ENCODE measurements at places on chromosomes 2 and 18.

GRCh38 chr18:79776674-79777073 lies 21.1 kb upstream of the KCNG2 start:
- no peak for DNase-seq

DNA sequence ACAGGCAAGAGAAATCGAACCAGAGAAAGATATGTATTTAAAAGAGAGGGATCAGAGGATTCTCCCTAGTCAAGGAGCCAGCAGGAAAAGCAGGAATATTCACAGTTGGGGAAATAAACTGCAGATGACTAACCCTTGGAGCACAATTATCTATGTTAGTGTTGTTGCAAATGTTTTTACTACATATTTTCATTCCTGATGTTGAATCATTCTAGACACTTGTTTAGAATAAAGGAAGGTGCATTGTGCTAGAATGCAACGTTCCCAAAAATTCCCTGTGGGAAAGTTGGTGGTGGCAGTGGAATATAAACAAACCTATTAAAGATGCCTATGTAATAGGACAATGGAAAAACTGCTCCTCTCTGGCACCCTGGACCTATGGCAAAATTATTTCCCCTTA lies 63.3 kb downstream of the DTNA start:
- DNase-seq, result no peak

GRCh38 chr2:37802899-37803379 lies 122.1 kb upstream of the RMDN2 start:
- no peak for DNase-seq

DNA sequence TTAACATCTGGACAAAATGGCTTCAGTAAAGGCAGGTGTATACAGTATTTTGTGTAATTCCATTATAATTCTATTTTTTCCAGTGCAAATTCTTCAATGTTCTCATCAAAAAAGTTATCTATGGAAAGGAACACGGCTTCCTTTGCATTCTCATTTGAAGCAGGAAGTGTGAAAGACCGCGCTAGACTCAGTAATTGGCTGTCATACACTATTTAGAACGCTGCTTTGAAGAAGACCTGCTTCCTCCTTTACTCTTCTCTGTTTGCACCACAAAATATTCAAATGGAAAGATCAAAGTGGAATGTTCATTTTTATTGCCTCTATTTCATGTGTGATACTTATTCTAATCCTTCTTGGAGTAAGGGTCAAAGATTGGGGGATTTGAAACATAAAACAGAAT lies 883.7 kb downstream of the TSN start:
- DNase-seq, result no peak

GRCh38 chr2:172293952-172294351 lies 133.4 kb upstream of the ITGA6 start:
- no peak for DNase-seq

DNA sequence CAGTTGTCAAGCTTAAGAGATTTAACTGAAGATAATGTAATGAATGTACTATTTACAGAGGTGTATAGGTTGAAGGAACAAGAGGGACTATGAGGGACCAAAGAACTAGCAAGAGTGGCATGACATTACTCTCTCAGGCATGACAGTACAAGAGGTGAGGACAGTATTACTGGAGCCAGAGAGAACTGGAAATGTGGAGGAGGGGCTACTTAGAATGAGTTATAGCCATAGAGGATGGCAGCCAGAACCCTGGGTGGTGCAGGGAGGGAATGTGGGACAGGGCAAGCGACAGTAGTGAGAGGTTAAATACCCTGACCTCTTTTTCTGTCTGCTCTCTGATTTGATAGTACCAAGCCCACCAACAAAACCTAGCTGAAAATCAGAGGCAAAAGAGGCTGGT lies 122.6 kb upstream of the UGP2 start:
- DNase-seq, result no peak

GRCh38 chr2:195569255-195569654 lies 87.8 kb upstream of the SLC39A10 start:
- no peak for DNase-seq

GRCh38 chr18:23540867-23541266 lies 37.6 kb downstream of the RMC1 start:
- no peak for DNase-seq

GRCh38 chr2:17604050-17604449 lies 63.6 kb downstream of the VSNL1 start:
- DNase-seq, result no peak

DNA sequence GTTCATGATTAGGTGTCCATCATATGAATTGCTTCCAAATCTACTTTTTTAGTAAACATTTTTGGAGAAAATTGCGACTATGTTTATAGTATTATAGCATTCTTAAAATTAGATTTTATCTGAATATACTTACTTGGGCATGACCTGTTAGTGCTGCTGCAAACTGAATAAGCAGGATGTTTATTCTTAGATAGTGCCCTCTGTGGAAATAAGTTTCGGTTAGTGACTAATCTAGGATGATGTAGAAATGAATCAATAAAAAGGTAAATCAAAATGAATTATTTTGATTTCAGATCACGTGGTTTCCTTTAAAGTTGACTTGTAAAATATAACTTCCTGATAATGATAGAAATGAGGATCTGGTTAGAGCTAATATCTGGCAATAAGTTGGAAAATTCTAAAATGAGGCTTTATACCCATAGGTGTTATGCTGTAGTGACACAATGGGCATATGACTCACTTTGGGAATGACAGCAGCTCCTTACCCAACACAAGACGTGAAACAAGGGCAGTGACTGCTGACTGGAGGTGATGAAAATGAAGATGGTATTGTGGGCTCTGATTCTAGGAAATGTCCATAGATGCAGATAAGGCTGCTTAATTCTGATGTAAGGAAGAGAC lies 165.8 kb upstream of the TCF4 start:
- DNase-seq, result no peak

- DNase-seq, result no peak
Observed at GRCh38 chr2:118197011-118197675, 108.9 kb downstream of the INSIG2 start.

GRCh38 chr2:149931486-149931885 lies 343.9 kb upstream of the MMADHC start:
- no peak for DNase-seq

GRCh38 chr18:47928466-47928865 lies 2.0 kb downstream of the SMAD2 start:
- DNase-seq, result no peak

DNA sequence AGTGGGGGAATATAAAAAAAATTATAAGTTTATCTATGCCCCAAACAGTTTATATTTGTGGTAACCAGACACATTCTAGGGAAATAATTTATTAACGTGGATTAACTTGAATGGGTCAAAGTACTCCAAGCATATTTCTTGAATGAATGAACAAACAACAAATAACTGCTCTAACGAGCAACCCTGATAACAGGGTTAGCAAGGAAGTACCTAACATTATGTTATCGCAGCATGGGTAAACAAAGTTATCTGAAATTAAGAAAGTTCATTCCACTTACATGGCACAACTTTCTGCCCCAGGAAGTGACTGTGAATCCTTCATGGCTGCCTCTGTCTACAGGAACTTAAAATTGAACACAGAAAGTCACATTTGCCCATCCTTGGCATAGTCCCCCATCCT lies 812.9 kb upstream of the ACVR2A start:
- DNase-seq, result no peak

DNA sequence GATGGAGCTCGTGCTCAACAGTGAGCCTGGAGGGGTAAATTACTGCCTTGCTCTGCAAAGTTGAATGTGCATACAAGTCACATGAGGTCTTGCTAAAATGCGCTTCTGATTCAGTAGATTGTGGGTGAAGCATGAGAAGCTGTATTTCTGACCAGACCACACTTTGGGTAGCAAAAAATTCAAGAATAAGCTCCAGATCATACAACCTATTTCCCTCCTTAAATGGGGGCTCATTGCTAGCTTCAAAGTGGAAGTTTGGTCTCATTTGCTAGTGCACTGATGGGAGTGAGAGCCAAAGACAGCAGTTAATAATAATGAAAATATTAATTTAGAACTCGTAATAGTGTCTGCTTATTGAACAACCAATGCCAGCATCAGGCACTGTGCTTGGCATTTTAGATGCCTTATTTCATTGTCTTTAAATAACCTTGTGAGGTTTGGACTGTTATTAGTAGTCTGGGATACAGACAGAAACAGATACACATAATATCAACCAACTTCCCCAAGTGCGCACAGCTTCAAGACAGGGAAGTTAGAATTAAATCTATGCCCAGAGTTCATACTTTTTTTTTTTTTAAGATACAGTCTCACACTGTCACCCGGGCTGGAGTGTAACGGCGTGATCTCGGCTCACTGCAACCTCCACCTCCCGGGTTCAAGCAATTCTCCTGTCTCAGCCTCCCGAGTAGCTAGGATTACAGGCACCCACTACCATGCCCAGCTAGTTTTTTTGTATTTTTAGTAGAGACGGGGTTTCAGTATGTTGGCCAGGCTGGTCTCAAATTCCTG lies 18.0 kb downstream of the APOB start:
- no peak for DNase-seq

DNA sequence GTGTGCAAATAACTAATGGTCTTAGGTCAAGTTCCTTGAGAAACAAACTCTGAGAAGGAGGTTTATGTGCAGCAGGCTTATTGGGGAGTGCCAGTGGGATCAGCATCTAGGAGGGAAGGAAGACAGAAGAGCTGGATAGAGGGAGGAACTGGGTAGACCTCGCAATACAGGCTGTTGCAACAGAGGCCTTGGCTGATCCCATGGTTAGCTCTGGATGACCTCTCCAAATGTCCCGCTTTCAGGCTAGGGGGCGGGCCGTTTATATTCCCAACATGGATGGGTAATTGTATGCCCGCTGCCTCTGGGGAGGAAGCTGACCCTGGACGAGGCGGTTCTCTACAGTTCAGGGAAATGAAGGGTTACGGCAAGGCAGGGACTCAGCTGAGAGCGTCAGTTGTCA lies 14.7 kb upstream of the CAPN13 start:
- no peak for DNase-seq

GRCh38 chr18:58537272-58538038 lies 91.4 kb downstream of the ALPK2 start:
- DNase-seq, result no peak

- no peak for DNase-seq
Observed at GRCh38 chr2:10764096-10764785, 42.8 kb downstream of the ATP6V1C2 start.

- no peak for DNase-seq
Observed at GRCh38 chr2:2640371-2640770, 309.3 kb upstream of the MYT1L start.

DNA sequence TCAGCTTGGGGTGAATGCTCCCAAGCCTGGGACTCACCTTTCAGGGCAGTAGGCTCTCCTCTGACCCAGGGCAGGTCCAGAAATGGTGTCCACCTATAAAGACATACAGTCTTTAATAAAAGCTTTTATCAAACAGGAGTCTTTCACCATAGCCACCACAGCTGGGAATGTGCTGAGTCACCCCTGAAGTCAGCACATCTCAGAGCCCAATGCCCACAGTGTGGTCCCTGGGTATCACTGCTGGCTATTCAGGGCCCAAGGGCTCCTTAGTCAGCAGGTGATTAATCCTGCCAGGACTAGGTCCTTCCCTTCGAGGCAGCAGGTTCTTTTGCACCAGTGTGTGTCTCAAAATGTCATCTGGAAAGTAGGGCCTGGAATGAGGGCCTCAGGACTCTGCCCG lies 181.9 kb downstream of the MEMO1 start:
- DNase-seq, result no peak

DNA sequence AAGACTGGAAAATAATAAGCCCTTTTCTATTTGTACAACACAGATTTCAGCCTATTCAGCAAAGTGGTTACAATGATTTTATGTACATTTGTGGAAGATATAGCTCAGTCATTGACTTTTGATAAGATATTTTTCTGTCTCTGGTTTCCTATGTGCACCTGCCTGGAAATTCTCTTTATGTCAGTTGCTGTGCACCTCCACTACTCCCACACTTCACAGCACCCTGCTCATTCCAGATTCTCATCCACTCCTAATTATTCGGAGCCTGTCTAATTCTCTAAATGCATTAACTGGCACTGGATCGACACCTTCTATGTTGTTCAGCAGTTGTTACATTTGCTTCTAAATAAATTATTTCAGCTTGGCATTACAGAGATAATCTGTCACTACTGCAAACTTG lies 275.1 kb upstream of the RND3 start:
- no peak for DNase-seq

DNA sequence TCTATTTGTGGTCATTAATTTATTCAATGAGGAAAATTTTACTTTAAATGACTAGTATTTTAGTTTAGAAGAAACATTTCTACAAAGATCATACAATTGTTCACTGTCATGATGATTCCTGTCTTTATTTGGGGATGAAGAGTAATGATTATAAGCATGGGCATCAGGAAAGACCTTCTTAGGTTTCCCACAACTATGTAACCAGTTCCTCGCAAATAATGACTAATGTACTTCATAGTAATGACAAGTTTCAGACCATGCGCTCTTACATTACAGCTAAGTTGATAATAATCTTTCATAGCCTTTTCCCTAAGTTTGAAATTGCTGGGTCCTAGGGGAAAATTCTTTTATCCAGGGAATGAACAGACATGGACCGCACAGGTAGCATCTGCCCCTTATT lies 90.5 kb downstream of the MYO5B start:
- no peak for DNase-seq

GRCh38 chr2:110149330-110150220 lies 34.0 kb upstream of the MALL start:
- no peak for DNase-seq

- DNase-seq, result no peak
Observed at GRCh38 chr2:67145851-67146250, 251.3 kb upstream of the ETAA1 start.
